K562 (cell line): ENCODE measurements at places on chromosomes 13 and 19.
A peak's percentile ranks its signal among the peaks of the same experiment; 100 is the strongest.

GRCh38 chr13:81916461-81916860, 1575.5 kb upstream of the SPRY2 start:
- no peak for DNase-seq

DNA sequence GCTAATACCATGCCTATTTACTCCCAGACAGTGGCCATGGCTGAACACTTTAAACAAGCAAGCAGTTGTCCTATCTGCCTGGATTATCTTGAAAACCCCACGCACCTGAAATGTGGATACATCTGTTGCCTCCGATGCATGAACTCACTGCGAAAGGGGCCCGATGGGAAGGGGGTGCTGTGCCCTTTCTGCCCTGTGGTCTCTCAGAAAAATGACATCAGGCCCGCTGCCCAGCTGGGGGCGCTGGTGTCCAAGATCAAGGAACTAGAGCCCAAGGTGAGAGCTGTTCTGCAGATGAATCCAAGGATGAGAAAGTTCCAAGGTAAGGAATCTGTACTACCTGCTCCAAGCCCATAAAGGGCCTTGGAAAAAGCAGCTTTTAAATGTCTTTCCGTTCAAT, 8.6 kb downstream of the RFPL4AL1 start:
- DNase-seq = peak; percentile 39

DNA sequence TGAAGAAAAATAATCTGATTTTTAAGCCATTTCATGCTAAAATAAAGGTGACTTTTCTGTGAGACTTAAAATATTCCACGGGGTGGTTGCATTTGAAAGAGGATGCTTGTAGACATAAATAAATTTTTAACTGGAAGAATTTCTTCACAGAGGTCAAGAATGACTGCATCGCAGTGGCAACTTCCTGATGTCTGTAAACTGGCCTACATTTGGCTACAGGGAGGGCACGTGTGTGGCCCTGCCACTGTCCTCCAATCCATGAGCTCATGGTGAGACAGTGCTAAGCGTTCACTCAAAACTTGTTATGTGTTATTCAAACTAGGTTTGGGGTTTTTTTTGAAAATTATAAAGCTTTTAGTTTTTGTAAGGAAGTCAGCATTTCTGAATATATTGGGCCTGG, 1089.3 kb downstream of the EFNB2 start:
- DNase-seq = no peak

DNA sequence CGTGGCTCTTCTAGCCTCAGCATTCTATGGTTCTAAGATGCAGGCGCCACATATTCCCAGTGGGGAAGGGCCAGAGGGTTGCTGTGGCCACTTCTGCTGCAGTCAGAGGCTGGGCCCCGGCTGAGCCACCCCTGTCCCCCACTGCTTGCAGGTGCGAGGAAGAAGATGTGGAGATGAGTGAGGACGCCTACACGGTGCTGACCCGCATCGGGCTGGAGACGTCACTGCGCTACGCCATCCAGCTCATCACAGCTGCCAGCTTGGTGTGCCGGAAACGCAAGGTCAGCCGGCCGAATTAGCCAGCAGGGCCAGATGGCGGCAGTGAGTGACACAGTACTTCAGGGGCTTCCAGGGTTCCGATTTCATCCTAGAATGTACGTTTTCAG, 2.0 kb downstream of the LHB start:
- DNase-seq = no peak

GRCh38 chr13:25135896-25136295, 36.2 kb downstream of the AMER2 start:
- no peak for DNase-seq

- DNase-seq = no peak
Measured at GRCh38 chr19:38400361-38400760, 2.5 kb upstream of the FAM98C start.

DNA sequence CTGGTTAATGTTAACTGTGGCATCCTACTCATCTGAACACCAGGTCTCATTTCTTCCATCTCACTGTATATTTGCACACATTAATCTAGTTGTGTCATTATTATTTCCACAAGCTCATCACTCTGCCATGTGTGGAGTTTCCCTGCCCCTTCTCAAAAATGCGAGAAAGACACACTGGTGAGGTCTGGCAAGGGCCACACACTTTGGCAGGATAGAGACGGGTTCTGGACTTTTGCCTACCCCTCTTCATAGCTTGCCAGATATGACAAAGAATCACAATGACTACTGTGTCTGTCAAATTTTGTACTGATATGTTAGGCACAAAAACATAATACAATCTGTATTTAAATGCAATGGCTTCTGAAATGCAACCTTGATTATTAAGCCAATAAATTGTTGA, 12.9 kb downstream of the GPR12 start:
- no peak for DNase-seq

DNA sequence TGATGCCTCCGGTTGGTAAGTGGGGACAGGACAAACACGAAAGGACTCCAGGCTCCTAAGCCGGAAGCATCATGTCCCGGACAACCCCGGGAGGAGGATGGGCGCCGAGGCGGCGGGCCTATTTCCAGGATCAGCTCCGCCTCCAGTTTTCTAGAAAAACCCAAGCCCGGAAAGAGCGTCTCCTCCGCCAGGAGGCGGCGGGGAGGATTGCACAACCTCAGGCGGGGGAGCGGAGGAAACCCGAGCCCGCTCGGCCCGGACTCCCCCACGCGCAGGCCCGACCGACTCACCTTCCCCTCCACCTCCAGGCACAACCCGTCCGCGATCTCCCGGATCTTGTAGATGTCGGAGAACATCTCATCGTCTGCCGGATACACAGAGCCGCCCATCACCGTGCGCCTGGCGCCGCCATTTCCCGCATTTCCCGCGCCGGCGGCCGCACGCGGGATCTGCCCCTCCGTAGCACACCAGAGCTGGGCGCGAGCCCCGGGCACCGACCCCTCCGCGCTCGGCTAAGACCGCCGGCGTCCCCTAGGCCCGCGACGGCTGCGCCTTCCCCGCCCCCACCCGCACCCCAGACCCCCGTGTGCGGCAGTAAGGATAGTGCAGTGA, 455 bp downstream of the TPT1 start:
- DNase-seq = peak; percentile 70

GRCh38 chr19:50551715-50552187, 16.5 kb downstream of the LRRC4B start:
- DNase-seq = peak; percentile 44

GRCh38 chr13:22076658-22077057, 405.8 kb downstream of the FGF9 start:
- DNase-seq = no peak

DNA sequence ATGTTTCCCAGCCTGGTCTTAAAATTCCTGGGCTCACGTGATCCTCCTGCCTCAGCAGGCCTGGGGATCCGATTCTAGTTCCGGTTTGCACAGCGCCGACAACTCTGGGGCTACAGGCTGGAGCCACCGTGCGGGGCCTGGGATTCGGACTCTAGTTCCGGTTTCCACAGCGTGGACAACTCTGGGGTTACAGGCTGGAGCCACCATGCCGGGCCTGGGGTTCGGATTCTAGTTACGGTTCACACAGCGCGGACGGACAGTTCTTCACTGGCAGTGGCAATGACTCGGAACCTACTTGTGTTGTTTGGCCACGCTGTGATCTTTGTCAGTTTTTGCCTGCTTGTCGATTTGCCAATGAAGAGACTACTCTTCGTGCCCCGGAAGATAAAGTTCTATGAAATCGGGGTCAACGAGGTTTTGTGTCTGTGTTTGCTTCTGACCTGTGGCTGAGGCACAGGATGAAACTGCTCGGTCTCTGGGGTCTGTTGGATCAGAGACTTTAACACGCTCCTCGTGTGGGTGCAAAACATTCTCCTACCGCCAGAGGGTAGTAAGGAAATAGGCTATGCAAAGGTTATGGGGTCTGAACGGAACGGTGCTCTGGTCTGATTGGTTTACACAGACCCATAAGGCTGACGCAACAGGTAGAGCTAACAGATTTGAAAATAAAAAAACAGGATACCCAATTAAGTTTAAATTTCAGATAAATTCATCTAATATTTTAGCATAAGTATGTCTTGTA, 12.1 kb upstream of the ZSCAN1 start:
- peak; percentile 62 for DNase-seq

- DNase-seq = no peak
Measured at GRCh38 chr13:111186305-111186935, 71.3 kb downstream of the ARHGEF7 start.

DNA sequence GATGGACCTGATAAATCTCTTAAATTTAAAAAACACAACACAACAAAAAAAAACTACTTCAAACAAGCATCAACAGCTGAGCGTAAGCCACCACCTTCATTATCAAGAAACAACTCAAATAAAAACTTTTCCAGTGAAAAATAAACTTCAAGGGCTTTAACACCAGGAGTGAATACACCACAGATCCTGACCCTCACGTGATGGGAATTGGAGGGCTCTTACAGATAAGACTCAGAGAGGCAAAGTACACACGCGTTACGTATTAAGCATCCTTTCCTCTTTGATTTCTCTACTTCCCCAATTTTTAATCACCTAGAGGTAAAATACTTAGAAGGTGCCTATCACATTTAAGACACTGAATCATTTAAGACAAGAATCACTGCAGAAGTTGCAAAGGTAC, 573 bp upstream of the STARD13 start:
- DNase-seq = no peak

- no peak for DNase-seq
Measured at GRCh38 chr19:18610556-18611326, 1.9 kb upstream of the TMEM59L start.

GRCh38 chr13:55214841-55215345, 1925.8 kb upstream of the PRR20A start:
- no peak for DNase-seq

DNA sequence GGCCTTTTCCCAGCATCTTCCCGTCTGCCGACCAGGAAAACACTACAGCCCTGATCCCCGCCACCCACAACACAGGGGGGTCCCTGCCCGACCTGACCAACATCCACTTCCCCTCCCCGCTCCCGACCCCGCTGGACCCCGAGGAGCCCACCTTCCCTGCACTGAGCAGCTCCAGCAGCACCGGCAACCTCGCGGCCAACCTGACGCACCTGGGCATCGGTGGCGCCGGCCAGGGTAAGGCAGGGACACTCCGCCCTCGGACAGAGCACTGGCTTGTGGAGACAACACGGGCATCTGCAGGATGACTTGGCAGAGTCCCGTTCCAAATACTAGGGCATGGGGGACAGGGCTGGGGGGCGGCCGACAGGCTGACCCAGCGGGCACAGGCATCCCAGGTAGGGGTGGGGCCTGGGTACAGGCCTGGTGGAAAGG, 31.1 kb downstream of the COMP start:
- DNase-seq = no peak

- no peak for DNase-seq
Measured at GRCh38 chr19:8261347-8261746, 46.8 kb downstream of the CD320 start.

GRCh38 chr19:10137751-10138682, 18.3 kb upstream of the EIF3G start:
- no peak for DNase-seq

DNA sequence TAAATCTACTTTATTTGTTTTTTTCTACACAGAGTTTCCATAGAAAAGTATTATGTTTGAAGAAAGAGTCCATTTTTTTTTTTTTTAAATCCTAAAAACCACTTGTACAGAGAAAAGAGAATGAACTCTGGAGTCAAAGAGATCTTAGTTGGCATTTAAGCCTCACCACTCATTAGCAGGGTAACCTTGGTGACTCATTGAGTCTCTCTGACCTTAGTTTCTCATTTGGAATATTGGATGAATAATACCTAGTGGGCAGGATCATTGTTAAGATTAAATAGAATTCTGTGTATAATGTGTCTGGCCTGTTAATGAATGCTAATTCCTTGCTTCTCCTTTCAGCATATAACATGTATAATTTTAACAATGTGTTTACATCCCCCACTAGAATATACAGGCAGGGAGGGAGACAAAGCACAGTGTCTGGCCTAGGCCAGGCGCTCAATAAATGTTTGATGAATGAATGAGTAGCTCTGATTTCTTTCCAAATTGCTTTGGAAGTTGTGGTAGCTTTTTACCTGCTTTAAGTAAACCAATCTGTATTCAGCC, 48.7 kb upstream of the MYCBP2 start:
- DNase-seq = no peak

DNA sequence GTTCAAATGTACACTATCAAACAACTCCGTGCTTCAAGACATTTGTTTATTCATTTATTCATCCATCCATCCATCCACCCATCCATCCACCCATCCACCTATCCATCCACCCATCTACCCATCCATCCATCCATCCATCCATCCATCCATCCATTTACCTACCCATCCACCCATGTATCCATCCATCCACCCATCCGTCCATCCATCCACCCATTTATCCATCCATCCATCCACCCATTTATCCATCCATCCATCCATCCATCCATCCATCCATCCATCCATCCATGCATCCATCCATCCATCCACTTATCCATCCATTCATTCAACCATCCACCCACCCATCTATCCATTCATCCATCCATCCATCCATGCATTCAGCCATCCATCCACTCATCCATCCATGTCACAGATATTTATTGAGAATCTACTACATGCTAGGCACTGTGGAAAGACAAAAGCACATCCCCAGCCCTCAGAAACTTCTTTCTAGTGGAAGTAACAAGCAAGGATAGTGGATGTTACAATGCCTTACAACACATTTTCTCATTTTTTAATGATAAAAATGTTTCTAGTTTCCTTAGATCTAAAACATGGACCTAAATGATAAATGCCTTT, 237.6 kb downstream of the ZNF536 start:
- DNase-seq = no peak

- peak; percentile 86 for DNase-seq
Measured at GRCh38 chr19:3184847-3185460, 776 bp upstream of the NCLN start.

DNA sequence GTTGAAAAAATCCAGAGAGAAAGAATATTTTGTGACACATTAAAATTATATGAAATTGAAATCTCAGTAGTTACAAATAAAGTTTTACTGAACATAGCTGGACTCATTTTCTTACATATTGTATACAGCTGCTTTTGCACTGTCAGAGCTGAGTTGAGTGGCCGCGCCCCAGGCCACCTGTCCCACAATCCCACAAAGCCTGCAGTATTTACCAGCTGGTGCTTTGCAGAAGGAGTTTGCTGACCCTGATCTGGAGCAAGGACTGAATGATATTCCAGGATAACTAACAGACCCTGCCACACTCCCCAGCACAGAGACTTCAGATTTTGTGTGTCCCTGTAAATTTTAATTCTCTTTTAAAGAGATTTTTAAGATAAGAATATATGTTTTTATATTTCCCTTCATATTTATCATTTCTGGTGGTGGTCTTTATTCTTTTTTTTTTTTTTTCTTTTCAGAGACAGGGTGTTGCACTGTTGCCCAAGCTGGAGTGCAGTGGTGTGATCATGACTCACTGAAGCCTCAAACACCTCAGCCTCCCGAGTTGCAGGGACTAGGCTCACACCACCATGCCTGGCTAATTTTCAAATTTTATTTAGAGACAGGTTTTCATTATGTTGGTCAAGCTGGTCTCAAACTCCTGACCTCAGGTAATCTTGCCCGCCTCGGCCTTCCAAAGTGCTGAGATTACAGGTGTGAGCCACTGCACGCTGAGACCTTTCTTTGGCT, 48.5 kb downstream of the TDRD12 start:
- no peak for DNase-seq

- DNase-seq = no peak
Measured at GRCh38 chr13:49450105-49450819, 6.2 kb downstream of the SETDB2 start.
